Activated CD4-positive, alpha-beta T cell treated with anti-CD3 and anti-CD28 coated beads for 24 hours (primary cell): ENCODE measurements at places on chromosomes 1 and 21.

DNA sequence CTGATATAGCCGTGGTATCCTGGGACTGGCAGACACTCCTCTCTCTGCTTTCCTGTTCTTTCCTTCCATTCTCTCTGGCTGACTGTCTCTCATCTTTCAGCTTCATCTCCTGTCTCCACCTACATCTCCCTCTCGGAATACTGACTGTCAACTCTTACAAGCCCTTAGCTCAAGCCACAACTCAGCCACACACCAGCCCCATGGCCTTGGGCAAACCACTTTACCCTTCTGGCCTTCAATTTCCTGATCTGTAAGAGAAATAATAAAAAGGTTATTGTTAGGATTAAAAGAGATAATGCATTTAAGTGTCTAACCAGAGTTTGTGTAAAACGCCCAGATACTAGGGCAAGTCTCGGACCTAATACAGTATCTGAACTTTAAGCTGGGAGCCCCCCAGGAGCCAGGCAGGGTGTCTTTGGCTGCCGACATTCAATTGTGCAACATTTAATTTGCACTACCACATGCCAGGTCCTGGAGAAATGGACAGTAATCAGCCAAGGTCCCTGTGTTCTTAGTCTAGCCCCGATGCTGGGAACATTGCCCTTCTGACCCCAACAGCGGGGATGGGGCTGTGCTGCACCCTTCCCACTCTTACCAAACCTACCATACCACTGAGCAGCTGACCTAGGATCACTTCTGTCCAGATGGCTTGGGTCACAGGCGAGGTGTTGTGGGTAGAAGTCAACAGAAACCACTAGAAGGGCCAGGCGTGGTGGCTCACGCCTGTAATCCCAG is 5.1 kb downstream of the ECHDC2 start:
- no peak for DNase-seq

GRCh38 chr1:97976801-97977200 is 56.0 kb upstream of the DPYD start:
- no peak for DNase-seq

DNA sequence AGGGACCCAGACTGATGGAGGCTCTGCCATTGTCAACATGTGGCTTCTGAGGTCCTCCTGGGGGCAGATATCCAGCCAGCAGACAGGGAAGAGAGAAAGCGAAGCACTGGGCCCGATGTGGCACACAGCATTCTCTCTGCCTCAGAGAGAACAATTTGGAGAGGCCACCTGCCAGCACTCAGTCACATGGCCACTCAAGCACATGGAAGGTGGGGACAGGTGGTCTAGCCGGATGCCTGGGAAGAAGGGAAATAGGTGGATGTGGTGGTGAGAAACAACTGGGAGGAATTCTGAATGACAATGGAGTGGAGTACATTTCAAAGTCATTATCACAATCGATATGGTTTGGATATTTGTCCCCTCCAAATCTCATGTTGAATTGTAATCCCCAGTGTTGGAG is 109.0 kb downstream of the UBE2U start:
- no peak for DNase-seq

DNA sequence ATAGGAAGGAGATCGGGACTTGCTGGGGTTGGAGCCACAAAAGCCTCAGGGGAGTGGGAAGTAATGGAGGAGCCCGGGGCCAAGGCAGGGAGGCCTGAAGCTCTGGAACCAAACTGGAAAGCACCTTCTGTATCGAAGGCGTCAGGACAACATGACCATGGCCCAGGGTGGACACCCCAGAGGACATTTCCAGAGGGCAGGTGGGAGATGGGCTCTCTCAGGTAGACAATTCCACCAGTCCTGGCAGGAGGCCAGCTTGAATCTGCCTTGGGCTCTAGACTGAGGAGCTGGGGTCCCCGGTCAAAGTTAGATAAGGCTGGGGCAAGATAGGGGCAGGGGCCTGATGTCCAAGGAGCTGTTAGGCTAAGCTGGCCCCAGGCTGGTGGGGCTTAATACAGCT is 104.9 kb upstream of the EDN2 start:
- DNase-seq: no peak

- no peak for DNase-seq
Measured at GRCh38 chr1:12556957-12557935, 60.8 kb downstream of the DHRS3 start.

- no peak for DNase-seq
Measured at GRCh38 chr21:43778469-43779335, 2.6 kb upstream of the CSTB start.

DNA sequence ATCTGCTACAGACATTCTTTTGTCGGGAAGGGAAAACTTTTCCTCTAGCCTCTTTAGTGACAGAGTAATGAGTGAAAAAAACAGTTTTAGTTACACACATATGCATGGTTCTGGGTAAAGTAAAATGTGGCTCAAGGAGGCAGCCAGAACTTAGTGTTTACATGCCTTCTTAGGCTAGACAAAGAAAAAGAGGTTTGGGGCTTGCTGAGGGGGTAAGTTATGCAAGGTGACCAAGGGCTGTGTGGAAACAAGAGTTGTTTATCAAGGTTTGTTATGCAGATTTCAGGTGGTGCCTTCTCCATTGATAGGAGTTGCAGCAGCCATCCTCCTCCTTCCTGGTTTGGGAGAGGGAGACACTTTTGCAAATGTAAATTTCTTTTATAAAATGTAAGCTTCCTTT is 66.5 kb upstream of the RAB3GAP2 start:
- no peak for DNase-seq

DNA sequence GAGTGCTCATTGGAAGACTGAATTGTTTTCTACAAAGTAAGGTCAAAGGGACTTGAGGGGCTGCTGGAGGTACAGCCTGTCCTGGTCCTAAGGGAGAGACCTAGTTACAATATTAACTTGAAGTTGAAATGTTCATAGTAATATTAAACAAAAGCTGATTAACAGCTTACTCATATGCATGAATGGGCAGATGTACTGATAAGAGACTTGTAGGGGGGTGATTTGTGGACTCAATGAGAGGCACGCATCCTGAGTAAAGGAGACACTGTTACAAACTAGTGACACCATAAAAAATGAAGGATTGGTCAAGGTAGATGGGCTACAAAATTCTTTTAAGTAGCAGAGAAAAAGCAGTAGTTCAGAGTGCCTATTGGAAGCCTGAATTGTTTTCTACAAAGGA is 2.7 kb downstream of the HSD11B1 start:
- DNase-seq: no peak

GRCh38 chr1:203063287-203063686 is 22.5 kb downstream of the MYOG start:
- no peak for DNase-seq

DNA sequence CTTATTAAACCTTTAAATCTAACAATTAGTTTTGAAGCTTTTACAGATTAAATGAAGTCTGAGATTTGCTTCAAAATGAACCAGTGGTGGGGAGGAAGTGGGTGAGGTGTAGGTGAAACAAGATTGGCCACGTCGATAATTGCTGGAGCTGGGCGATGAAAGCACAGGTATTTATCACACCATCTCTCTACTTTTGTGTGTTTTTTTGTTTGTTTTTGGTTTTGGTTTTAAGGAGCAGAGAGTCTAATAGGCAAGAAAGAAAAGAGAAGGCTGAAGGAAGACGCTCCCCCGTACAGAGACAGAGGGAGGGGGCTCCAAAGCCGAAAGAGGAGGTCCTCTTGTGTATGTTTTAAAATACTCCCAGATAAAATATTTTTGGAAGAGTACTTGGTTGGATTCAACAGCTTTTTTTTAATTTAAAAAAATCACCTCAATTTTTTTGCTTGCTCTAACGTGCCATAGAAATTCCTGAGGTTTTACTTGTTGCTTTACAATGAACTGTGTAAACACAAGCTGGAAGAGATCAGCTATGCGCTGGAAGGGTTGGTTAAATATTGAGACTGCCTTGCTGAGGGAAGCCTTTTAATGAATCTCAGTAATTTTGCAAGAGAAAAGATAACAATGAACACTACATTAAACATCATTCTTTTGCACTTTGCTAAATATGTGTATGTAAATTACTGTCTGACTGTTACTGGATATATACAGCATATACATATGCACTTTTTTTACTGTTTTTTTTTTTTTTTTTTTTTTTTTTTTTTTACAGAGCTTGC is 6.7 kb upstream of the LGALS8 start:
- DNase-seq: no peak

- no peak for DNase-seq
Measured at GRCh38 chr1:240672132-240672811, 60.3 kb upstream of the GREM2 start.

DNA sequence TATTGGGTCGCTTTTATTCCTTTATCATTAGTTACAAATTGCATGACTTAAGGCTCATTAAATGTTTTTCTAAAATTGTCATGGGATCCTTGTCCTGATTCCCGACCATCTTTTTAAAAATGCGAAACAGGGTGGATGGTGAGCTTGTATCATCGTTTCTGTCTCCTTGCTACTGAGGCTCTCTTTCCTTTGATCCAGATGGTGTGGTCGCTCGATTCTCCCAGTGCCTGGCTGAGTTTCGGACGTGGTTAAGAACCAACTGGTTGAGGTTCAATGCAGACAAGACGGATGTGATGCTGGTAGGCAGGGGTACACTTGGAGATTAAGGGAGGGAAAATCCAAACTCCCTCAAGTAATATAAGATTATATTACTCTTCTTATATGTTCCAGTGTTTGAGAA is 1.2 kb downstream of the MIER1 start:
- no peak for DNase-seq

- DNase-seq: no peak
Measured at GRCh38 chr1:30034105-30034626, 689.2 kb downstream of the MATN1 start.

DNA sequence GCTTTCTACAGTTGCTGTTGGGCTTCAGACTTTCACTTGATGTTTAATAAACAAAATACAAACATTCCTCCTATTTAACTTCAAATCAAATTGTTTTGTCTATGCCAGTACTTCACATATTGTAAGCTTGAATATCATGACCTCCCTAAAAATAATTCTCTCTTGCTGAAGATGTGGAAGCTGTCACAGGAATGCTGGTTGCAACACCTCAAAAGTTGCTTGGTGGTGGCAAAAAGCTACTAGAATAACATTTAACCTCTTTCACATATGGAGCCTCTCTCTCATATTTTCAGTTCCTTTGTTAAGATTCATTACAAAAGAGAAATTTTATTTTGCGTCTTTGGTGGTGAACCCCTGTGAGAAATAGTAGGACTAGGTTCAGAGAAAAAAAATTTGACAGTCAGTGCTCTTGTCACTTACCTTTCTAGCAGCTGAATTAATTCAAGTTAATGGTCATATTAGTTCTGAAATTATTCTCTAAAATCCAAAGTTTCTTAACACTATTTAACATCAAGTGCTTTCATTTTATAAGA is 25.5 kb upstream of the F13B start:
- DNase-seq: no peak

DNA sequence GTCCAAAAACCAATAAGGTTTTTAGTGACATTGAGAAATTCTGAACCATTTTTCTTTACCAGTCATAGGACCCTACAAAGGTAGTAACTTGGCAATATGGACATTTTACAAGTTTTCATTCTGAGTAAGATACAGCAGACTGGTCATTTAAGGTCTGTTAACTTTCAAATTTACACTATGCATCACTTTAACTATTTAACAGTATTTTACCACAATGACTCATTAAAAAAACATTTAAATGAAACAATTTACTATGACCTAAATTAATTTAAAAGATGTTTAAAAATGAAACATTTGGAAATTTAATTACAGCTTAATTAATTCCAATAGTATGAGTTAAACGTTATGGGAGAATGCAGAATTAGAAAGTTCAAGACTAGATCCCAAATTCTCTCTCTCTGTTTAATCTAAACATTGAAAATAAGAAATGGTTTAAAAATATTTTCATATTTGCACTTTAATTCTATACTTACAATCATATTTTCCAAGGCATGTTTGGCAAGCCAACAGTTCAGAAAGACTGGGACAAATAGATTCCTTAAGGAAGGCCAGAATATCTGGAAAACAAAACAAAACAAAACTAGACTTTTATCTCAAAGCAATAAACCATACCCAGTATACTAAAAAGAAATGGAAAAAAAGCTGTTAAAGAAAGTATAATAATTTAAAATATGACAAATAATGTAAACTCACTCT is 140.9 kb downstream of the KCNT2 start:
- no peak for DNase-seq

DNA sequence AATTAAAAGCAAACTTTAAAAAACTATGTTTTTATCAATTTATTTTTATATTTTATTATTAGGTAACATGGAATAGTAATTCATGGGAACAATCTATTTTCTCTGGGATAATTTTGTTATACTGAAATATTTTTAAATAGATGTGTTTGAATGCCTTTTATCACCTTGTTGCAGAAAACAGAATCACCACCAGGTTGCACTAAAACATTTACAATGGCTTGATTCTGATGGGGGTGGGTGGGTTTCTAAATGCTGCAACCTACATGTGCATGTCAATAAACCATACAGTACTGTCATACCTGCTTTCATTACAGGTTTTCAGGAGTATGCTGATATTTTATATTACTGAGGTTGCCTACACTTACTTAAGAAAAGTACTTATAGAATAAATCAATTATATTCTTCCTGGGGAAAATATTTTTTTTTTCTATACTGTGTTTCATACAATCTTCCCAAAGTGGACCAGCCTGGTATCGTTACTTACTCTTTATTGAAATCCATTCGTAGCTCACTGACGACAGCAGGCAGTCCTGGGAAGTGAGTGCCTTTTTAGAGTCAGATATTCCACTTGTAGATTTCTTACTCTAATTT is 132.8 kb downstream of the PTPRC start:
- no peak for DNase-seq

GRCh38 chr1:200191993-200192392 is 164.5 kb downstream of the NR5A2 start:
- no peak for DNase-seq

- no peak for DNase-seq
Measured at GRCh38 chr1:228207851-228208821, at the start of gene OBSCN. TSS of gene OBSCN (plus strand) at chr1:228208044. CDS start at chr1:228211784, 3,740 bp downstream.

DNA sequence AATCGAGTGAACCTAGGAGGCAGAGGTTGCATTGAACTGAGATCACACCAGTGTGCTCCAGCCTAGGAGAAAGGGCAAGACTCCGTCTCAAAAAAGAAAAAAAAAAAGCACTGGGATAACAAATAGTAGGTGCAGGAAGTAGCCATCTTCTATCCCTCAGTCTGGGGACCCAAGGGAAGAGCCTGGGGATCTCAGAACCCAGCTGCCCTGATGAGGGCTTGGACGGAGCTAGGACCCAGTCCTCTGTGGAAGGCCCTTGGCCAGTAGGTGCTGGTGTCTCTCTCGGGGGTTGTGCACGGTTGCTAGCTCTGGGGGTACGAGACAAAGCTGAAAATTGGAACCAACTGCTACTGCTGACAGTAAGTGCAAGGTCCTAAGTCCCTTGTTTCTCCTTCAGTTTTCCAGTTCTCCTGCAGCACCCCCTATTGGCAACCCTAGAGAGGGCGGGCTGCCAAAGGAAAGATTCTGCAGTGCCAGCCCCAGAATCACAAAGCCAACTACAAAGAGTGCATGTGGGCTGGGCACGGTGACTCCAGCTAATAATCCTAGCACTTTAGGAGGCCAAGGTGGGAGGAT is 57.6 kb upstream of the KIF1B start:
- peak; percentile 11 for DNase-seq
